H9 (cell line): ENCODE measurements at places on chromosomes 7 and 10.

DNA sequence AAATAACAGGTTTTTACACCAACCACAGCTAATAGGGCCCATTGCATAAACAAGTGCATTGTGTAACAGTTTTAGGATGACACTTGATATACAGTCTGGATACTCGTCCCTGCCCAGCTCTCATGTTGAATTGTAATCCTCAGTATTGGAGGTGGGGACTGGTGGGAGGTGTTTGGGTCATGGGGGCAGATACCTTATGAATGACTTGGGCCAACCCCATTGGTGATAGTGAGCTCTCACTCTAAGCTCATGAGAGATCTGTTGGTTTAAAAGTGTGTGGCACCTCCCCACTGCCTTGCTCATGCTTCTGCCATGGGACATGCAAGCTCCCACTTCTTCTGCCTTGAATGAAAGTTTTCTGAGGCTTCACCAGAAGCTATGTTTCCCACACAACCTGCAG is 136.7 kb downstream of the PDE1C start:
- DNase-seq, result no peak

DNA sequence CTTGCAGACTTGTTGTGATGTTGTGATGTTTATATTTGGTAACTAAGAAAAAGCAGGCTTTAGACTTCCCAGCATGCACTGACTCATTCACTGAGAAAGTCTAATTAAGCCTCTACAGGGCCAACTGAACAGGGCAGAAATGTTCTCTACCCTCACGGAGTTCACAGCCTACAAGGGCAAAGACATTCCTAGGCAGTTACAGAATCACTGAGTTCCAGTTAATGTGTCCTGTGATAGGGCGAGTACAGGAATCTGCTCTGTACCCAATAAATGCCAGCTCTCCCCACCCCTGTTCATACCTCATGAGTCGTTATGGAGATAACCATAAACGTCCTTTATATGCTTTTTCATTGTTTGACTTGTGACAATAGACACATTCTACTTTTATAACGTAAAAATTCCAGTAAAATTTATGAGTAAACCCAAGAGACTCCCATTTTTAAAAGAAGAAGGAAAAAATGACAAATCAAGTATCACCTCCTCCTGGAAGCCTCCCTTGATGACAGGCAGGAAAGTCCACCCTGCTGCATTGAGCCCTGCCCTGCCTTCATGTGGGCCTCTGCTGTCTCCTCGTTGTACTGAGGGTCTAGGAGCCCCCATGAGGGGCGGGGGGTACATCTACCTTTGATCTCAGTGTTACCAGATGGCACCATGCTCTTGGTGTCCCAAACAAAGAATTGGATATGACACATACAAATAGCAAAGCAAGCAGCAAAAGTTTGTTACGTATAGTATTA is 14.3 kb downstream of the MUC12 start:
- no peak for DNase-seq

DNA sequence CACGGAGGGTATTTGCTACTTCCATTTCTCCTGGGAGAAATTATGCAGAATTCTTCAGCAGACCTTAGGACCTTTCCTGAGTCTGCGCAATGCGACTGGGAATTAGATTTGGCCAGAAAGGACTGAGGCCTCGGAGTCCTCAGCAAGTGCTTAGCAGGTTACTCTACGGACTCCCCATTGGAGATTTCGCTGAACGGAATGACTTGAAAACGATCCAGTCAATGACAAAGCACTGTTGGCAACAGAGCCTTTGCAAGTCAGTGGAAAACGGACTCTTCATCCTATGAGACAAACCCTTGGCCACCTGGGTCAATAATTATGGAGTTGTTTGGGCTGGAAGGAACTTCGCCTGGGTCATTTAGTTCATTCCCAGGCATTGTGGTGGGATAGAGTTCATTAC is 107.4 kb downstream of the FAM204A start:
- DNase-seq, result no peak

GRCh38 chr7:92898798-92899197 is 62.4 kb upstream of the CDK6 start:
- no peak for DNase-seq

DNA sequence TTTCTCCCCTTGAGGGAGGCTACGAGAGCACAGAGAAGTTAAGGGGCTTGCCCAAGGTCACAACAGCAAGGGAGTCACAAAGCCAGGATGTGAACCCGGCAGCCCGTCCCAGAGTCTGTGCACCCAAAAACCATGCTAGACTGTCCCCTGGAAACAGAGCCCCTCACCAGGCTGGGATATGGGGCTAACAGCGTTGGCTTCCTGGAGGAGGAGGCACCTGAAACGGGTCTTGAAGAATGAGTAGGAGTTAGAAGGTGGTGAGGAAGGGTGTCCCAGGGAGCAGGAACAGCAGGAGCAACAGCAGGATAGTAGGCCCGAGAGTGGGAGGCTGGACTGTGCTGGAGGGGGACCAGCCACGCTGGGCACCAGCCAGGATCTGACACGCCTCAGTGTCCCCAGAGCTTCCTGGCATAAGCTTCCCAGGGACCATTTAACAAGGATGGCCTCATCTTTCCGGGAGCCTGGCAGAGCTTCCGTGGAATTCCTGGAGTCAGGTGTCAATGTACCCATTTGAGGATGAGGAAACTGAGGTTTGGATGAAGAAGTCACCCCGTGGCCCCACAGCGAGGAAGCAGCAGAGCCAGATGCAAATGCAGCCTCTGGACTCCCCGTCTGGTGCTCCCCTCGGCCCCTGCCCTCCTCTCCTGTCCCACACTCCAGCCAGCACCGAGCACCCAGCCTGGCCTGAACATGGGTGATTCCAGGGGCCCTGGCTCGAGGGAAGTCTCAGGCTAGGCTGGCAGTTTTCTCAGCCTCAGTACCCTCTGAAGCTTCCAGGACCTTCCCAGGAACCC is 3.3 kb upstream of the GRIFIN start:
- DNase-seq, result no peak

GRCh38 chr7:75626954-75627353 is 111.8 kb downstream of the HIP1 start:
- DNase-seq, result no peak

- no peak for DNase-seq
Measured at GRCh38 chr10:77247031-77247990, 390.3 kb downstream of the KCNMA1 start.

DNA sequence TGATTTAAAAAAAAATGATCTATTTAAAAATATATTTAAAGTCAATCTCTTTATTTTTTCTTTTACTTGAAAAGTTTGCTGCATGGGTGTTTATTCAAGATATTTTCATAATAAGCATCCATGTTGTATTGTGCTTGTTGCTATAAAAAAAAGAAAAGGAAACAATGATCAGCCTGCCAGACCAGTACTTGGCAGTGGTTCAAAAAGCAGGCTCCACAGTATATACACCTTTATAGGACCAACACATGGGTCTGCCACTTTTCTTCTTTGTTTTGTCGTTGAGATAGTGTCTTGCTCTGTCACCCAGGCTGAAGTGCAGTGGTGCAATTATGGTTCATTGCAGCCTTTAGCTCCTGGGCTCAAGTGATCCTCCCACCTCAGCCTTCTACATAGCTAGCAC is 228.0 kb downstream of the TWIST1 start:
- DNase-seq, result no peak

DNA sequence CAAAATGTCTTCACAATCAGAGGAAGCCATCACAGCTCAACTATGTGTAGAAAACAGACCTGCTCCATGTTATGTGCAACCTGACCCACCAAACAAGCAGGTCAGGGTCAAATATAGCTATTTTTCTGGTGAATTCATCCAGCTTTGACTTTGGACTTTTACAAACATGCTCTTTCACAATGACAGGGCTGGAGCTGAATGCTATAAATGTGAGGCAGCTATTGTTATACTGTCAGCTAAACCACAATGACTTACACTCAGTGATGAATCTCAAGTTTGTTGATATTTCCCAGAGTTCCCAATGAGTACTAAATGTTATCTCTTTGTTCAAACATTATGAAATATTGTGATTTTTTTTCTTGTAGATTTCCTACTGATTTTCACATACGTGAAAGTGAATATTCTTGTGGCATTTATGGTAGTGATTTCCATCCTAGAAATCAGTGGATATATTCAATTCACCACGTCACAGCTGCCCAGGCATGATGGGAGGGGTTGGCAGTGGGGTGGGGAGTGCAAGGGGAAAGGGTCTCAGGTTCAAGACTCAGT is 2.5 kb upstream of the ITIH2 start:
- DNase-seq, result no peak

DNA sequence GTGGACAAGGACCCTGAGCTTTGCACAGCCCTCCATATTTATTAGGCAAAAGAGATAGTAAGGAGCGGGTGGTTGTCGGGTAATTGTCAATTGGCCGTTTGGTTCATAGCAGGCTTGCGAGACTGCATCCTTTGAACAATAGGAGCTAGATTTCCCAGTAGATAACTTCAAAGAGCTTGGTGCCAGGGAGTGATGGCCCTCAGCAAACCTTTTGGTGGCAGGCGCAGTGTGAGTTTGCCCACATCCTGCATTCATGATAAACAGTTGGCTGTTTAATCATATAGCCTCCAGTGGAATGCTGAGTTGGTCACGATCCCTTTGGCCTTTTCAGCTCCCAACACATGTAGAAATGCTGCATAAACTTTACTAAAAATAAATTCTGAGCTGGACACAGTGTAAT is 156.9 kb downstream of the AKR1D1 start:
- no peak for DNase-seq

DNA sequence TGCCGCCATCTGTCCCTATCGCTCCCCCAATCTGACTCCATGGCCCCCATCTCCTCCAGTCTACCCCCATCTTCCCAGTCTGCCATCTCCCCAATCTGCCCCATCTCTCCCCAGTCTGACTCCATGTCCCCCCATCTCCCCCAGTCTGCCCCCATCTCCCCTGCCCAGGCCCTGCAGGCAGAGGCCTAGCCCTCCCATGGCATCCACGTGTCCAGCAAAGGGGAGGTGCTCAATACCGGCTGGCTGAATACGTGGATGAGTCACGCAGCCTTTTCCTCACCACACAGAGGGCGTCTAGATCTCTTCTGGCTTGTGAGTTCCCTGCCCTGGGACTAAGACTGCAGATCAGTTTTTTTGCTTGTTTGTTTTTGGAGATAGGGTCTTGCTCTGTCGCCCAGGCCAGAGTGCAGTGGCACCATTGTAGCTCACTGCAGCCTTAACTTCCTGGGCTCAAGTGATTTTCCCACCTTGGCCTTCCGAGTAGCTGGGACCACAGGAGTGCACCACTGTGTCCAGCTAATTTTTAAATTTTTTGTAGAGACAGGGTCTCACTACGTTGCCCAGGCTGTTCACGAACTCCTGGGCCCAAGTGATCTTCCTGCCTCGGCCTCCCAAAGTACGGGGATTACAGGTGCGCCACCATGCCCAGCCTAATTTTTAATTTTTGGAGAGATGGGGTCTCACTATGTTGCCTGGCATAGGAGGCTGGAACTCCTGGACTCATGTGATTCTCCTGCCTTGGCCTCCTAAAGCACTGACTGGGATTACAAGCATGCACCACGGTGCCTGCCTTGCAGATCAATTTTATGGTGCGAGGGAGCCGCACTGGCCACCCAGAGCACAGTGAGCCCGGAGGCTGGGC is 15.3 kb upstream of the GPR146 start:
- peak; percentile 67 for DNase-seq

DNA sequence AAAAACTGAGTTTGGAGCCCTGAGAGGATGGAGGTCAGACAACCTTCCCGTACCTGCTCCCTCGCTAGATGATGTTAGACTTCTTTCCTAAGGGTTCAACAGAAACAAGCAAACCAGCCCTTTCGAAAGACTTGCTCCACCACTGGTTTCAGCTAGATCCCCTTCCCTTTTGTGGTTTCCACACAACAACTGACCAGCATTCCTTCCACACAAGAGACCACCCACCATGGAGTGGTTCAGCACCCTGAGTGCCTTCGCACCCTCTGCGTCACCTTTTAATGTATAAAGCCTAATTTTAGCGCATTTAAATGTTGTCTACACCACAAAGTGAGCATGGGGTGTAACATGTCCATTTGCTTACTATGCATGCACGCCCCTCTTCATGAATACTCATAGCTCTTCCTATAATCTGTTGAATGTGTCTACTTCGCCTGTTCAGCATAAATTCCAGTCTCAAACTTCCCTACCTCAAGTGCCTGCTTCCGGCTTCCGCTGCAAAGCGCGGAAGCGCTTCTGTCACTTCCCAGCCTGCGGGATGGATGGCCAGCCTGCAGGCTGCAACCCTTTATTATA is 69.0 kb downstream of the TACC2 start:
- DNase-seq, result no peak

GRCh38 chr7:27166531-27167505 is 1.5 kb upstream of the HOXA9 start:
- DNase-seq, result no peak

DNA sequence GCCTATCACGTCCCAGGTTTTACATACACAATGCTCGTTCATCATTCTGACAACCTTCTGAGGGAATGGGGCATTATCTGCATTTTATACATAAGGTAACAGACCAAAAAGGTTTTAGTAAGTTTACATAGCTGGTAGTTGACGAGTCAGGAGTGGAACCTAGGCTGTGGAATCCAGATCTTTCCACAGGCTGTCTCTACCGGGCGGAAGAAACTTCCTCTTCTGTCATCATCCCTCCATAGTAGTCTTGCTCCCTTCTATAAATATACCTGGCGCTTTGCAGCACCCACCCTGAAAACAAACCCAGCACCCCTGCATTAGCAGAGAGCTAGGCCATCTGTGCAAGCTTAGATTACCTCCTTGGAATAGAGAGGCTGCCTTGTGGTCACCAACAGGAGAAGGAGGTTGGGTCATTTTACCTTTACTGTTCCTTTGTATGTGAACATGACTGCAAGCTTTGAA is 1.3 kb downstream of the TSPAN13 start:
- DNase-seq, result no peak

- DNase-seq, result no peak
Measured at GRCh38 chr10:92075829-92076228, 152.3 kb downstream of the BTAF1 start.

DNA sequence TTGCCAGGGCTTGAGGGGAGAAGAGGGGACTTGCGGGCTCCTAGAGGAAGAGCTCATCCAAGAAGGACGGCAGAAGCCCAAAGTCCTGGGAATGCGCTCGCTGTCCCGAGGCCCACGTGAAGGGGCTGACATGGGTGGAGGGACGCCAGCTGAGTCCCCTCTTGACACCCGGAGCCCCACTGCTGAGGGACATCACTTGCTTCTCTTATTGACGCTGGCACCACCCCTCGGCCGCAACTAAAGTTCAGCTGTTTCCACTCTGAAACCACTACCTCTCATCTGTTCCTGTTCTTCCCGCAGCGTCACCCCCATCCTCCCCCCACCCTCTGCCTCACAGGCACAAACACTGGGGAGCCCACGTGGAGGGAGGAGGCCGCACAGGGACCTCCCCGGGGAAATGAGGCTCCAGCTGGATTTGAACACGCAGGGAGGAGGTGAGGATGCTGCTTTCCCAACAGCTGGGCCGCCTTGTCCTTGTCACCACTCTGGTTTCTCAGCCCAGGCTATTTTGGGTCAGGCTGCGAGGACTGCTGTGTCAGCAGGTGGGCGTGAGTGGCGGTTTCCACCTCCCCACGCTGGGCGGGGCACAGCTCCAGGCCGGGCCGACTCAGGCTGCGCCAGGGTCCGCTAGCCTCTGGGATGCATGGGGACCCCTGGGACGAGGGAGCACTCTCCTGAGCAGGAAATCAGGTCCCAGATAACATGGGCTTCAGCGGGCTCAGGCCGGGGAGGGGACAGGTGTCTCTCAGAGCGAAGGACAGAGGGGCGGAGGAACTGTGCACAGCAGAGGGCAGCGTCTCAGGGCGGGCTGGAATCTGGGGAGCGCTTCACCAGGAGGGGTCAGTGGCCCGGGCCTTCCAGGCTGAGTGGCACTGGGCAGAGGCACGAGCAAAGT is 156.3 kb downstream of the ZNF248 start:
- no peak for DNase-seq

GRCh38 chr10:42975558-42976340 is 101.1 kb upstream of the RET start:
- peak; percentile 40 for DNase-seq
